Uterine smooth muscle cell (primary cell): ENCODE measurements at places on chromosomes 2 and 18. TPM values are rescaled to one million over a fixed set of nuclear protein-coding genes. Genes with fewer than 3 reads are reported as not detected.

The MOCOS gene
- total RNA-seq, result 2.2 and 5.6 TPM in 2 replicates

The ANKRD62 gene
- not detected in 2 replicates for total RNA-seq

The CEP68 gene
- 7.0 and 9.0 TPM in 2 replicates for total RNA-seq

The EGR4 gene
- not detected in 2 replicates for total RNA-seq

The CHRND gene
- total RNA-seq, result not detected in 2 replicates
